ENCODE measurements at places on chromosomes 16 and 17.
A peak's percentile ranks its signal among the peaks of the same experiment; 100 is the strongest.

GRCh38 chr17:27038676-27039075 is 255.2 kb upstream of the WSB1 start:
- no peak for DNase-seq

GRCh38 chr16:2242598-2242997 is 6.4 kb downstream of the DNASE1L2 start:
- no peak for DNase-seq

DNA sequence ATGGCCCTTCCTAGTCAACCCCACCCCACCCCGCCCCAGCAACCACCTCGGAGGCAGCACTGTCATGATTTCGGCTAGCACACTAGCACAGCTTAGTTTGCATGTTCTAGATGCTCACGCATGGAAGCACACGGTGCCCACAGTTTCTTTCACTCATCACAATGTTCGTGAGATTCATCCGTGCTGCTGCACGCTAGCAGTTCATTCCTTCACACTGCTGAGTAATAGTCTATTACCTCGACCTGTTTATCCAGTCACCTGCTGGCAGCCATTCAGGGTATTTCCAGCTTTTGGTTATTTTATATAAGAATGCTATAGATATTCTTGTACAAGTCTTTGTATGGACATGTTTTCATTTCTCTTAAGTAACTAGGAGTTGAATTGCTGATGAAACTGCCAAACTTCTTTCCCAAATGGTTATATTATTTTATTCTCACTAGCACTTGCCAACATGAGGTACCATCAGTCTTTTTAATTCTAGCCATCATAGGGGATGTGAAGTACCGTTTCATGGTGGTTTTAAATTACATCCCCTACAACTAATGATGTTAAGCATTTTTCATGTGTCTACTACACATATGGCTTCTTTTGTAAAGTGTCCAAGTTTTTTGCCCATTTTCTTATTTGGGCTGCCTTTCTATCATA is 75.7 kb downstream of the CYTH1 start:
- DNase-seq = no peak

DNA sequence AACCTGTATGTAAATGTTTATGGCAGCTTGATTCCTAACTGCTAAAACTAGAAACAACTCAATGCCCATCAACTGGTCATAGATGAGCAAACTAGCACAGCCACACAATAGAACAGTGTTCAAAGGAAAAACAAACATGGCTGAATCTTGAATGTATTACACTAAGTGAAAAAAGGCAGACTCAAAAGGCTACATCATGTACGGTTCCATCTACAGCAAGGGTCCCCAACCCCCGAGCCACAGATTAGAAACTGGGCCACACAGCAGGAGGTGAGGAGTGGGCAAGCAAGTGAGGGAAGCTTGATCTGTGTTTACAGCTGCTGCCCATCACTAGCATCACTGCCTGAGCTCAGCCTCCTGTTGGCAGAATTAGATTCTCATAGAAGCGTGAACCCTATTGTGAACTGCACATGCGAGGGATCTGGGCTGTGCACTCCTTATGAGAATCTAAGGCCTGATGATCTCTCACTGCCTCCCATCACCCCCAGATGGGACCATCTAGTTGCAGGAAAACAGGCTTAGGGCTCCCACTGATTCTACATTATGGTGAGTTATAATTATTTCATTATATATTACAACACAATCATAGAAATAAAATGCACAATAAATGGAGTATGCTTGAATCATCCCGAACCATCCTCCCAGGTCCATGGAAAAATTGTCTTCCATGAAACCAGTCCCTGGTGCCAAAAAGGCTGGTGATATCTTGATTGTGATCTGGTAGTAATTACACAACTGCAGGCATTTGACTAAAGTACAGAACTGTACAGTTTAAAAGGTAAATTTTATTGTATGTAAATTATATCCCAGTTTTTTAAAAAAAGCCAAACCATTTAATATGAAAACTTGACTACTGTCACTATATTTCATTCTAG is 7.7 kb downstream of the CEP20 start:
- no peak for DNase-seq

GRCh38 chr17:7113273-7114071 is 1.1 kb downstream of the ASGR2 start:
- no peak for DNase-seq

GRCh38 chr16:67147437-67148140 is 3.2 kb downstream of the B3GNT9 start:
- DNase-seq = no peak

- no peak for DNase-seq
Observed at GRCh38 chr16:56682703-56683397, 580 bp downstream of the MT1X start.

- DNase-seq = no peak
Observed at GRCh38 chr16:55510185-55510805, 1.4 kb downstream of the LPCAT2 start.

GRCh38 chr16:70788668-70789594 is 12.0 kb downstream of the VAC14 start:
- DNase-seq = no peak

GRCh38 chr17:8913879-8914278 is 46.4 kb upstream of the PIK3R6 start:
- no peak for DNase-seq

DNA sequence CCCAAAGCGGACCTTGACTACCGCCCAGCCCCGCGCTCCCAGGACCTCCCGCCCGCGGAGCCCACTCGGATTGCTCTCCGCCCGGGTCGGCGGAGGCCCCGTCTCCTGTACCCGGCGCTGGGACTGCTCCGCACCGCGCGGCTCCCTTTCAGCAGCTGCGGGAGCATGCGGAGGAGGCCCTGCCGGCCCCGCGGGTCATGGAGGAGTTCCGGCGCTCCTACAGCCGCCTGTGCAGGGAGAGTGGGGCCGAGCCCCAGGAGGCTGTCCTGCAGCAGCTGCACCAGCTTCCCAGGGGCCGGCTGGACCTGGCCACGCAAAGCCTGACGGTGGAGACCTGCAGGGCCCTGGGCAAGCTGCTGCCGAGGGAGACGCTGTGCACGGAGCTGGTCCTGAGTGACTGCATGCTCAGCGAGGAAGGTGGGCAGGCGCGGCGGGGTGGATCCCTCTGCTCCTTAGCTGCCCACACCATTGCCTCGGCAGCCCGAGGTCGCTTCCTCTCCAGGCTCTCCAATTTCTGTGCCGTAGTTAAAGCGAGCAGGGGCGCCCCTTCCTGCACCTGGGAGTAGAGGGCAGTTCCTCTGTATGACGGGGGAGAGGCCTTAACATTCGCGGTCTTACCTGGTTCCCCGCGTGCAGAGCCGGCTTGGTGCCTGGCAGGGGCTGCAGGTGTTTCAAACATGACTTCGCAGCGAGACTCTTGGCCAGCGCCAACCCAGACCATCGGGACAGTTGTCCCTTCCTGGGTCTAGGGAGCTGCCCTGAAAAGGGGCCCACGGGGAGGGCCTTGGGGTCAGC is 539 bp downstream of the LRRC45 start:
- no peak for DNase-seq

- DNase-seq = no peak
Observed at GRCh38 chr17:4947010-4947410, 1.3 kb downstream of the PFN1 start.

DNA sequence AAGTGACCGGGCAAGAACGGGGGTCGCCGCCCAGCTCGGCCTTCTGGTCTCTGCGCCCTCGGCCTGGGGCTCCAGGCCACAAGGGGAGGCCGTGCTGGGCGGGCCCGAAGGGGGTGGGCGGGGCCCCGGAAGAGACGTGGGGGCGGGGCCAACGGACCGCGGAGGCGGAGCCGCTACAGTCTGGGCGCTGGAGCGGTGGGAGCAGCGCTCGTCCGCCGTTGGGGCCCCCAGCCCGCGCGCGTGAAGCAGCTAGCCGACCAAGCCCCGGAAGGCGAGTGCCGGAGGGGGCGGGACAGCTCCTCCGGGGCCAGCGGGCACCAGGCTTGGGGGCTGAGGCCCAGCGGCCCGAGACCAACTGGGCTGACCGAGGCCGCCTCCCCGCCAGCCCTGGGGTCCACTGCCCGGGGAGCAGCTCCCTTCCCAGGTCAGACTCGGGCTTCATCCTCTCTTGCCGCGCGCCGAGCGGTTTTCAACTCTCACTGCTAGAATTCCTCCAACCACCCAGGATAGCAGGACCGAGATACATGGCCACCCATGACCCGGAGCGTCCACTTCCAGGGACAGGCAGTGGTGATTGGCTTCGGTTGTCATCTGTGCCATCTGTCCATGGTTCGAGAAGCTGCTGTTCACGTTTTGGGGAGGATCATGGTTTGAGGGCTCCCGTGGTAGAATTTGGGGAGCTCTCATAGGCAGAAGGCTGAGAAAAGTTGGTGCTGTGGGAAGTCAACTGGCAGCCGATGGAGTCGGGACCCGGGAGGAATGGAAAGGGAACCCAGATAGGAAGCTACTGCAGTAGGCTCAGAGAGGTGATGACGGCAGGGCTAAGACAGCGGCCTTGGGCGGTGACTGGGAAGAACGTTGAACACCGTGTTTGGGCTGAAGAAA is 44.6 kb upstream of the LCMT1 start:
- peak; percentile 87 for DNase-seq

GRCh38 chr16:4511441-4512082 is 27.0 kb downstream of the CDIP1 start:
- no peak for DNase-seq

- no peak for DNase-seq
Observed at GRCh38 chr16:10668322-10669045, 26.2 kb downstream of the TEKT5 start.

DNA sequence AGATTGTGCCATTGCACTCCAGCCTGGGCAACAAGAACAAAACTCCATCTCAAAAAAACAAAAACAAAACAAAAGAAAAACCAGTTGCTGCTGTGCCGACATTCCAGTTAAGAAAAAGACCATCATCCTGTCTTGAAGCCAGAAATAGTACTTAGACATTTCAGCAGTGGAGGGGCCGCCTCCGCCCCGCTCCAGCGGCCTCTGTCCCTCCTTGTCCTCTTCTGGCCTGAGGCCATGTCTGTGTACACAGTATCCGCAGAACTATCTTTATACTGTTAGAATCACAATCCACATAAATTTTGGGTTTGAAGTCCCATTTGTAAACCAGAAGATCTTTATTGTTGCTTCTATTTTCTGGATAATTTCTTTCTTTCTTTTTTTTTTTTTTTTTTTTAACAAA is 24.9 kb downstream of the ZC3H18 start:
- DNase-seq = no peak

GRCh38 chr17:48993951-48994350 is 3.2 kb upstream of the IGF2BP1 start:
- no peak for DNase-seq

- no peak for DNase-seq
Observed at GRCh38 chr17:9020096-9020823, 1.1 kb upstream of the NTN1 start.

- no peak for DNase-seq
Observed at GRCh38 chr17:69466451-69466850, 52.0 kb downstream of the MAP2K6 start.

DNA sequence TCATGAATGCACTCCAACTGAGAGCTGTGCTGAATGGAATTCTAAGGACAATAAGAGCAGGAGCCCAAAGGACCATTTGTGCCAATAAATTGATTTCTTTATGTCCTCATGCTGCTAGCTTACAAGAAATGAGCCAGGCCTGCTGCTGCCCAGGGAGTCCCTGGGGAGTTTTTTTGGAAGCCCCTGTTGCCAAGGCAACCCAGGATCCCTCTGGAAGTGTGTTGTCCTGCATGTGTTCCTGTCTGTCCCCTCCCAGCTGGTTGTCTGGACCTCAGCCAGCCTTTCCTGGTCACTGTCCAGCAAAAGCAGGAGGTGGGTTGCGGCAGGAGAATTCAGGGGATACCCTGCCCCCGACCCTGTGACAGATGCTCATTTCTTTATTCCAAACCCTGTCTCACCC is 51.0 kb upstream of the GPRC5B start:
- DNase-seq = no peak

GRCh38 chr17:66560691-66561090 is 258.3 kb downstream of the PRKCA start:
- no peak for DNase-seq

DNA sequence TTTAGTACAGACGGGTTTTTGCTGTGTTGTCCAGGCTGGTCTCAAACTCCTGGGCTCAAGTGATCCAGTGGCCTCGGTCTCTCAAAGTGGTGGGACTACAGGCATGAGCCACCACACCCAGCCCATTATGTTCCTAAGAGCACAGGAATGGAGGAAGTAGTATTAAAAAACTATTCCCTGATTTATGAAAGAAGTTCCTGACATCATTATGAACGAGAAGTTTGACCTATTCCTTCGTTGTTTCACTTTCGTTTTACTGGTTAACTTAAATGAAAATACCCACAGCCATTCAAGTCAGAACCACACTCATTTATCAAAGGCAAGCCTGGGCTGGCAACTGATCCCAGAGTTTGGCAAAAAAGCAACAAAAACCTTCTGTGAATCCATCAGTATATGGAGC is 13.5 kb upstream of the CBX4 start:
- peak; percentile 62 for DNase-seq

DNA sequence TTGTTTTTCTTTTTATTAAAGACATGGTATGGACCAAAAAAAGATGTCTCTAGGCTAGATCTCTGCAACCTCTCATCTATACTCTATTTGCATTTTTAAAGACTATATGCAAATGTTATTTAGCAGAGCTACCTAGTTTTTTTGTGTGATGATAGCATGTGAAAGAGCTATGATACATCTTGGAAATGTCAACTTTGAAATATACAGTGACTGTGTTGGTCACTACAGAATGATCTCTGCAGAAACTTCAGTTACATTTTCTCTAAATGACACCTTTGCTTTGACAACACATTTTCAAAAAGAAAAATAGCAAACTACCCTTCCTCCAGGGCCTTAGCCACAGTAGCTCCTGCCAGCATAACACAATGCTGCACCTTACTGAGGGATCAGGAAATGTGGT is 86.6 kb downstream of the PRKCB start:
- no peak for DNase-seq

DNA sequence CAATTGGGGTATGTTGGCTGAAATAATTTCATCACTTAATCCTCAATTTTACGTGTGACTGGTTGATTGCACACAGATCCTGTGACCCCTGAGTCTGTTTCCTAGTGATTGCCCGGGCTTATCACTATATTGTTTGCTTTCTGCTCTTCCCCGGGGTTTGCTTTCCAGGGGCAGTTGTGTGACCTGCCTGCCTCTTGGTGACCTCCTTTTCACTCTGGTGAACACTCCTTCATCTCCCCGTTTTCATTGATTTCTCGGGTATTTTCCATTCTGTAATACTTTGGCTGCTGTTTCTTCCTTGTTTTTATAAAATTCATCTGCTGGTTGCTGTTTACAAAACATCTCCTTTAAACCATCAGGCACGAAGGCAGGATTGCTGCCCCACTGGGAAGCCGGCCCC is 36.0 kb downstream of the NTN1 start:
- DNase-seq = no peak

Data from CD4-positive, CD25-positive, alpha-beta regulatory T cell (primary cell).